ENCODE measurements at places on chromosomes 2 and 18. TPM values are rescaled to one million over a fixed set of nuclear protein-coding genes. Genes with fewer than 3 reads are reported as not detected.

GRCh38 chr2:214881647-214882202 lies 72.2 kb upstream of the BARD1 start:
- no peak for DNase-seq

- no peak for DNase-seq
Measured at GRCh38 chr2:187434342-187434785, 13.7 kb downstream of the CALCRL start.

GRCh38 chr2:68448671-68449653 lies 18.1 kb downstream of the FBXO48 start:
- DNase-seq = peak; percentile 57

- DNase-seq = no peak
Measured at GRCh38 chr2:142104134-142104758, 26.6 kb downstream of the LRP1B start.

DNA sequence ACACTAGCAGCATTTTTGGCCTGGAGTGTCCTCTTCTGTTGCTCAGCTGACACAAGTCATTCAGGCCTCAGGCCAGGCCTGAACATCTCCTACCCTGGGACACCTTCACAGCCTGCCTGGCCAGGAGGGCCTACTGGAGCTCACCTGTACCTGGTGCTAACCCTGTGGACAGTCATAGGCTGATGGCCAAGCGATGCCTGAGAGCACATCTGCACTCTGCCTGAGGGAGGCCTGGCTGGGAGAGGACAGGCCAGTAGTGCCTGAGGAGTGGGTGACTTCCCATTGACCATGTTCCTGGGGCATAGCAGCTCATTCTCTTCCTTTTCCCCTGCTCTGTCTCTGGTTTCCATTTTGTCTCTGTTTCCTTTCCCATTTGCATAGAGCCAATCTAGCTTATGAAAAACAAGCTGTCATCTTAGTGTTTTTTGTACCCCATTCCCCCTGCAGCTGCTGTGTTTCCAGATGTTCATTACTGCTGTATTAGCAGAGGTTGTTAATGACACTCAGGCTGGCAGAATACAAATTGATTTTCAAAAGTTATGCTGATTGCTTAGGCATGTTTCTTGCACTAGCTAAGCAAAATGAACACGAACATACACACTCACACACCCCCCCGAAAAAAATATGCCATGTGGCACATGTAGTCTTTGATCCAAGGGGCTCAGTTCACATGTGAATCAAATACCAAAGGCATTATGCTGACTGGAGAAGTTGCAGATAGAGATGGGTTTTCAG lies 149.7 kb upstream of the HS6ST1 start:
- DNase-seq = no peak

GRCh38 chr2:124241-124880 lies 78.1 kb upstream of the FAM110C start:
- no peak for DNase-seq

GRCh38 chr2:205274801-205275200 lies 407.5 kb upstream of the NRP2 start:
- DNase-seq = no peak

DNA sequence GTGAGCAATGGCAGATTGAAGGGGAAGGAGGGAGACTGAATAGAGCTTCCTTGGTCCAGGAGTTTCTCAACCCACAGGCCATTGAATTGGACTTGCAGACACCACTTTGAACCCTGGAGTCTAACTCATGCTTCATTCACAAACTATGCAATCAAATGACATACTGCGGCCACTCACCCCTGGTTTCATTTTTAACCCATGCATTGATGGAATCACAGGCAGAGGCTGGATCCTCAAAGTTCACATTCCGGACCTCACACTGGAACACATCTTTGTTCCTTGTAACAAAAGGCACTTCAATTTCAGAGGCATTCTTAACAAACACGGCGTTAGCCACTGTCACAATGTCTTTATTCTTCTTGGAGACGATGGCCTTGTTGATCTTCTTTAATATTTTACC lies 40.7 kb downstream of the MRPL44 start:
- no peak for DNase-seq

DNA sequence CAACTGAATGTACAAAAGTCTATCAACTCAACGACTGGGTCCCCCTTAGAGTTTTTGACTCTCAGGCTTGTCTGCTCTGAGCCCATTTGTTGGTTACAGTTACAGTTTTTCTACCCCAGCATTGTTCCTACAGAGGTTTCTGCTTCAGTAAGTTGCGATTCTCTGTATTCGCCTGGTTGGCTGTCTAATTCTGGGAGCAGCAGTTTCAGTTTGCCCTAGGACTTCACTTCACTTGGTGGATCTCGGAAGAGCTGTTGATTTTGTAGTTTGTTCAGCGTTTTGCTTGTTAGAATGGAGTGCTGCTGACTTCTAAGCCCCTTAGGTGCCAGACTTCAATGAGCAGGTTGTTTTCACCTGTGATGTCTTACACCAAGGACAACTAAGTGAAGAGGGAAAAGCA lies 296.5 kb upstream of the EPAS1 start:
- DNase-seq = no peak

- no peak for DNase-seq
Measured at GRCh38 chr2:232621186-232621585, 12.2 kb upstream of the EFHD1 start.

DNA sequence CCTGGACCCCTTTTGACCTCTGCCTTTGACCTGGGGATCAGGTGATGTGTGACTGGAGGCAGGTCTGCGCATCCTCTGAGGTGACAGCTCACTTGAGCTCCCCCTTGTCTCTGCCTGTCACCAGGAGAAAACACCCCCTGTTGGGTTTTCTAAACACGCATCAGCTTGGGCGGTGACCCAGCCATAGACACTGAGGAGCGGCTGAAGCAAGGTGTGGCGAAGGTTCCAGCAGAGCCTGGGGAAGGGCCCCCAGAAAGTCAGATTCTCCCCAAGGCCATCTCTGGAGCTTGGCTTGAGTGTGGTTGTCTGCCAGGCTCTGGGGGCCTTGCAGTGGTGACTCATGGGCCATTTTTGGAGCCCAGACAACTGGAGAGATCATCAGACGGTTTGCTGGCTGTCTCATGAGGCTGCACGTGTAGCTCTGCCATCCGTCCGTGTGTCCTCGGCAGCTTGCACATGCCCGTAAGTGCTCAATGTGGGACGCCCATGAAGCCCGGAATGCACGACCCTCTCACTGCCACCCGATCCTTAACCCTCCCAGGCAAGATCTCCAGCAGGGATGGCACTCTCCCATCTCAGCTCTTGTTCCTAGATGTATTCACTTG lies 29.4 kb downstream of the SIX3 start:
- DNase-seq = no peak

GRCh38 chr18:23643815-23644490 lies 18.8 kb downstream of the ANKRD29 start:
- no peak for DNase-seq

- DNase-seq = no peak
Measured at GRCh38 chr2:145685383-145686050, 1165.6 kb upstream of the ZEB2 start.

DNA sequence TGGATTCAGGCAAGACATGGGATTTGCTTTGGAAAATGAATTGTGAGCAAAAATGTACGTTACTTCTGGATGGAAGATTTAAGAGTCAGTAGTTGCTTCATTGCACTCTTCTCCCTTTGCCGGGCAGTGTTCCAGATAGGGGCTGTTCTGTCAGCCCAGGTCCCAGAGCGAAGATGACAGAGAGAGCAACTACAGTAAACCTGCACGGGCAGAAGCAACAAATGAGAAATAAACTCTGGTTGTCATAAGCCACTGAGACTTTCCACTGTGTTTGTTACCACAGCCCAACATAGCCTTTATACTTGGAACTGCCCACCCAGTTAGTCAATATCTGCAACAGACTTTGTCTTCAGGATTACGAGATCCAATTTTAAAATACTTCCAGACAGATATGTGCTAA lies 83.3 kb downstream of the CACNB4 start:
- no peak for DNase-seq

TNFAIP6 gene
- 2.9 TPM for total RNA-seq

IL1F10 gene
- total RNA-seq = not detected

NTSR2 gene
- total RNA-seq = not detected

POMC gene
- 9.1 TPM for total RNA-seq

CRYBA2 gene
- not detected for total RNA-seq

FZD7 gene
- 24.2 TPM for total RNA-seq

Data from Right ventricle myocardium inferior (tissue), 1 donor.